ENCODE measurements at places on chromosomes 5 and 9. TPM values are rescaled to one million over a fixed set of nuclear protein-coding genes. Genes with fewer than 3 reads are reported as not detected.

DNA sequence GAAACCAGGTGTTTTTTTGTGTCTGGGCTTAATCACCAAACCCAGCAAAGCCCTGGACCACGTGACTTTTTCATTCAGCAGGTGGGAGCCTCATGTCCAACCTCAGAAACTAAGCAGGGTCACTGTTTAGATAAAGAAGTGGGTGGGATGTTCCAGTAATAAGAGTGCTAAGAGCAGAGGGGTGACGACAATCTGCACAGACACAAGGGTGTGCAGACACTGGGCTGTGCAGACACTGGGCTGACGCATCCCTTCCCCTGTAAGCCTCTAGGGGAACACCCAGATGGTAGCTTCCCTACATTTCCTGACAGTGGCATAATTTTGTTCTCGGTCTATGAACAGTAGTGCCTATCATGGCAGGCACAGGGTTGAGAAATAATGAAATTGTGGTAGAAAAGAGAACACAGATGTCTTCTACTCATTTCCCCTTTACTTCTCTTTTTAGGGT lies 85.1 kb downstream of the SAXO1 start:
- no peak overlapping the region for H3K4me3 ChIP-seq
- H3K27ac ChIP-seq = no peak overlapping the region
- no peaks in the 10 kb centered on the region for H3K27me3 ChIP-seq
- H3K36me3 ChIP-seq = no peaks in the 10 kb centered on the region
- no peak for DNase-seq
- H3K4me1 ChIP-seq = no peaks in the 10 kb centered on the region

The GMCL2 gene
- not detected for total RNA-seq

- H3K36me3 ChIP-seq = no peaks in the 10 kb centered on the region
- H3K4me1 ChIP-seq = no peaks in the 10 kb centered on the region
- no peak overlapping the region for H3K27ac ChIP-seq
- no peak for DNase-seq
Observed at GRCh38 chr5:5616247-5616895, 193.9 kb downstream of the ICE1 start.

GRCh38 chr5:152144030-152144429 lies 219.4 kb upstream of the GLRA1 start:
- DNase-seq = no peak
- H3K27ac ChIP-seq = no peak overlapping the region
- H3K4me1 ChIP-seq = no peaks in the 10 kb centered on the region
- no peaks in the 10 kb centered on the region for H3K27me3 ChIP-seq
- no peaks in the 10 kb centered on the region for H3K36me3 ChIP-seq
- H3K4me3 ChIP-seq = no peak overlapping the region

DNA sequence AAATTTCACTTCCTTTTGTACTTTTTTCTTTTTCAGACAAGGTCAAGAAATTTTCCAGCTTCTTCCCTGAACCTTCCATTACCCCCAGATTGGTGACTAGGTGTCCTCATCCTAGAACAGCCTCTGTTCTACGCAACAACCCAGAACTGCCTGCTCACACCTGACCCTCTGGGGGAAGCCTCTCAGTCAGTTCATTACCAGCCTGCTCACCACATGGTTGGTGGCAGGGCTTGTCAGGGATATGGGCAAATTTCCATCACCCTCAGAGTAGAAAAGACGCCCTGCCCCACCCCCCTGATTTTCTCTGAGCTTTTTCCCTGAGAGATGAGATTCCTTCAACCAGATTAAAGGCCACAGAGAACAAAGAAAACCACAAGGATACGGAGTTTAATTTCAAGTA lies 5.3 kb upstream of the CFAP95 start:
- H3K27me3 ChIP-seq = no peaks in the 10 kb centered on the region
- no peak overlapping the region for H3K4me3 ChIP-seq
- H3K4me1 ChIP-seq = no peaks in the 10 kb centered on the region
- DNase-seq = no peak
- H3K36me3 ChIP-seq = no peaks in the 10 kb centered on the region

Data from body of pancreas (tissue), 4 donors.